ENCODE measurements at places on chromosomes 2 and 18.

GRCh38 chr2:101704046-101704466 lies 6.5 kb downstream of the MAP4K4 start:
- DNase-seq: peak; percentile 47

DNA sequence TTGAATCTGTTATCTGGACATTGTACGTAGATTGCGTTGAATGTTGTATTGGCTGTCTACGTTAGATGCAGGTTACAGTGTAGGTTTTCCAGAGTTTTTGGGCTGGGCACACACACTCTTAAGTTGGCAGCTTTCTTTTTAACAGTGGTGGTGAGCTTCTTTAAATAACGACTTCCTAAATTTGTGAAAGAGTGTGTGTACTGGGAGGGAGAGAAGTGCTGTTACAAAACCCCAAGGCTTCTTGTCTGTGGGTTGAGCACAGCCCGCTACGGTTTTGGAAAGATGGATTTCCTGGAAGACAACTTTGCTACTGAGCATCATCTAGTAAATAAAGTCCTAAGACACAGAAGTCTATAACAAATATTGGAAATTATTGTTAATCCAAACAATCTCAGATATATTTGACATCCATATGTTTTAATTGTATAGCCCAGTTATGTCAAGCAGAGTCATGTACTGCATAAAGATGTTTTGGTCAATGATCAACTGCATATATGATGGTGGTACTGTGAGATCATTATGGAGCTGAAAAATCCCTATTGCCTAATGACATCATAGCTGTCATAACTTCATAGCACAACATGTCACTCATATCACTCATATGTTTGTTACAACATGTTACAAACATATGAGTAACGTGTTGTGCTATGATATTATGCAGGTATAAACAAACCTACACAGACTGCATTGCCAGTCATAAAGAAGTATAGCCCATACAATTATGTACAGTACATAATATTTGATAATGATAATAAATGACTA lies 7.9 kb upstream of the THUMPD2 start:
- no peak for DNase-seq

GRCh38 chr2:207565736-207566500 lies 36.2 kb downstream of the CREB1 start:
- no peak for DNase-seq

DNA sequence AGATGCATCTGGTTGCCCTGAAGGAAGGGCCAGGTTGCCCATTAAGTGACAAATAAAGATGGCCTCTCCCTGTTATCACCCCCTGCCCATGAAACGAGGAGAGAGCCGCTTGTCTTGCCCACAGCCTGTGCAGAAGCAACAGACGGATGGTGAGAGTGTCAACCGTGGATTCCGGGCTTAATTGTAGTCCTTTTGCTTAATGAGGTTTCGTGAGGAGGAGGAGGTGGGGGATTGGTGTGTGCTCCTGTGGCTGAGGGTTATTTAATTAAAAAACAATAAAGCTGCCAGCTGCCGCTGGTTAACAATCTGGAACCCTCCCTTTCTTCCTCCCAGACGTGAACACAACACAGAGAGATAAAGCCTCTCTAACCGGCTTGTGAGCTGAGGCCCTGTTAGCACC lies 188.0 kb upstream of the PARD3B start:
- no peak for DNase-seq

- no peak for DNase-seq
Measured at GRCh38 chr2:133658020-133658903, 90.0 kb upstream of the NCKAP5 start.

DNA sequence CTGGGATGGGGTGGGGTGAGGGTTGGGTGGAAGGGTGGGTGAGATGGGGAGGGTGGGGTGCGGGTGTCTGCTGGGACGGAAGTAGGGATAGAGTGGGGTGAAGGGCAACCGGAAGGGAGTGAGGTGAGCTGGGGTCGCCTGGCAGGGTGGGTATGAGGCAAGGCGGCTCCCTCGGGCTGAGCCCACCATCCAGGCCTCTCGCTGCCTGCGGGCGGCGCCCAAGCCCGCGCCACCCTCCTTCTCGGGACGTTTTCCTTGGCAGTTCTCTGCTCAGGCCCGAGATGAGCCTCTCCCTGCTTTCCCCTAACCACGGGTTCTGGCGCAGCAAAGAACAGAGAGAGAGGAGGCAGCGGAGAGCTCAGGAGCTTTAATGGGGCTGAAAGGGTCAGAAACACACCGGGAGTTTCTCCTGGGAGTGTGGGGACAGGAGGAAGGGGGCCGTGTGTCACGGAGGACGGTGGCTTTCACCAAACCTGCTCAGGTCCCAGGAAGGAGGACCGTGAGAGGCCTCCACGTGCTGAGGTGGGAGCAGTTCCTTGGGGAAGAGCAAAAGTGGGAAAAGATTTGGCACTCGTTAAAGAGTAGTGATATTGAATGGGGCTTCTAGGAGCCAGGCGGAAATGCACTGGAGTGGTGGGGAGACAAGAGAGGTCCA lies 4.1 kb downstream of the FEV start:
- DNase-seq: no peak

DNA sequence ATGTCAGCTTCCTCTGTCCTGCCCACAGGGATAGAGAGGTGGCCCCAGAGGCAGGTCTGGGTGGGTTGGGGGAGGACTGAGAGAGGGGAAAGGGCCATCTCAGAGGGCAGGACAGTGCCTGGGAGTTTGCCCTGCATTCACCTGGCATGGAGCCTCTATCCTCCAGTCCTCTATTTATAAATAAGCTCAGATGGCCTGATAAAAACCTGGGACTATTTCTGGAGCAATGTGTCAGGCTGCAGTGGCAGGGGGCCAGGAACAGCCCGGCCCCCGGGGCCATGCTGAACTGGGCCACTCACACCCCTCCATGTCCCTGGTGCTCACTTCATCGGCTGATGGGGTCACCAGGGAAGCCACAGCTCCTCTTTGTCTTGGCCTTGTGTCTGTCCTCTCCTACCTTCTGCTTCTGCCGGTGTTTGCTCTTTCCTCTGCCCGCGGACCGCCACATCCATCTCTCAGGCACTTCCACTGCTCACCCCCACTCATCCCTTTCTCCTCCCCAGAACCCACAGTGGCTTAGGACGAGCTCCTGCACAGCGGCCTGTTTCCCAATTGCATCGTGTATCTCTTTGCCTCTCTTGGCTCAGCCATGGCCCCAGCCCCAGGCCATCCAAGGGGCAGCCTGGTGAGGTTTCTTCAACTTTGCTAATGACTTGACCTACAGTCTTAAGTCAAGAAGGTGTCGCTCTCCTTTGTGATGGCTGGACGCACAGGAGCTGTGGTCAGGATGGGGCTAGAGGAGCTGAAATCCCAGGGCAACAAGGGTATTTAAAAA lies 38.8 kb downstream of the SCTR start:
- DNase-seq: no peak

DNA sequence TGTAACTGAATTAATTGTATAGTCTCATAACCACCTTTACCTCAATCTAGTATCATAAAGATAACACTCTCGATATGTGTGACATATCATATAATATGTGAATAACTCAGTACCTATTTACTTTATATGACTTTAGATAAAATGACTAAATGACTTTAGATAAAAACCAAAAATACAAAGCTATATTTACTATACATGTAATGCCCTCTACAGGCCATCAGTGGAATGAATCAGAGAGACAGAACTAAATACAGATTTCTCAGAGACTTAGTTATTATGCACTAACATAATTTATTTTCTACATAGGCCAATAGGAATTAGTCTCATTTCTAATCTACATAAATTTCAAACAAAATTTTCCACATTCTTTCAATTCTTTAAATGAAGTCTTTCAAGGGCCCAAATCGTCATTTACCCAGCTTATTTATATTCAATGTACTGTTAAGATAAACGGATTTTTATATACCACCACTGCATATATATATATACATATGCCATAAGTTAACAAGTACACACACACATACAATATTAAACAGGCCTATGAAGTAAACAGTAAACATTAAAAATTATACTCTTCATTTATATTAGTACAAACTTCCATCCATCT lies 219.9 kb downstream of the EXOC6B start:
- DNase-seq: no peak

DNA sequence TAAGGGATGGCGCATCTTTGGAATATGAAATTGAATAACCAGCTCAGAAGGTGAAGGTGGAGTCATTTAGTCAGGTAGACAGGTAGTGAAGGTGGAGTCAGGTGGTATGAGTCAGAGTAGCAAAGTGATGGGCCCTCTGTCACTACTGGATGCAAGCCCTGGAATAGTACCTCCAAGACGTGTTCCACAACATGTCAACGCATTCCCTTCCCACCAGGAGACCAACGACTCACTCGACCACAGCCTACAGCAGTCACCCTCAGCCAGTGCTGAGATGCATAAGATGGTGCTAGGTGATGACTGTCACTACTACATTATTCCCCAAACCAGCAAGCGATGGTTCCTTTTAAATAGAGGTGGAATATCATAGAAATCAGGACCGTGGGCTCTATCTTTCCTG lies 6.8 kb downstream of the CPLX4 start:
- DNase-seq: no peak
